T-helper 22 cell (primary cell): ENCODE measurements at places on chromosomes 6 and 20.

GRCh38 chr6:78831492-78831891 is 35.9 kb upstream of the IRAK1BP1 start:
- DNase-seq: no peak

DNA sequence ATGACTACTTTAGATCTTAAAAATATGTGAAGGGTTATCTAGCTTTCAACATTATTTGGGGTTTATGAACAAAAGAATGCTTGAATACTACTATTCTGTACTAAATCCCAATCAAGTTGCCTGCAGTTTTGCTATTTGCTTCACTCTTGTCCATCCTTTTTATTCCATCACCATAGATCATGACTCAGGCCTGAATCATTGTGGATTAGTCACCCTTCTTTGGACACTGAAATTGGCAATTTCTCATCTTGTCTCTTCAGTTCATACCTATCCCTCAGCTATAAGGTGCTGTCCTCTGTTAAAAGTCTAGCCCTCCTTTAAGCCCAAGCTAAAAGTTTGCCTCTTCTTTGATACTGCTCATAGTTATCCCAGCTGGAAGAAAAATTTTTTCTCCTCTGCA is 199.1 kb downstream of the CENPW start:
- no peak for DNase-seq

GRCh38 chr6:12614456-12614855 is 102.1 kb upstream of the PHACTR1 start:
- DNase-seq: no peak

GRCh38 chr6:113524826-113525225 is 332.3 kb upstream of the MARCKS start:
- DNase-seq: no peak
